ENCODE measurements at places on chromosomes 4 and X.

DNA sequence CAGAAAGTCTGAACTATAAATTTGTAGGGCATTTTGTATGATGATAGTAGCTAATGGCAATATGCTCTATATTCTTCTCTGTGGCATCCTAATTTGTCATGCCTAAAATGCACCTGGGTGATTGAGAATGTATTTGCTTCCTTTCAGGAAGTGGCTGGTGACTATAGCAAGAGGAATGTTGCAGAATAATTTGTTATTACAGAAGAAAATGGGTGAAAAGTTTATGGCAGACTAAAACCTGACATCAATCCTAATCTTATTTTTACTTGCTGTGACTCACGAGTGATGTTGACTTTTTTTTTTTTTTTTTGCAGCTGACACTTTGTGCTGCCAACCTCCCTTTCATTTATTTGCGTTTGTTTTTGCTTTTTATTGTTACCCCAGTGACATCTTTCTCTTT lies 141.1 kb downstream of the MSL3 start:
- no peak for DNase-seq

DNA sequence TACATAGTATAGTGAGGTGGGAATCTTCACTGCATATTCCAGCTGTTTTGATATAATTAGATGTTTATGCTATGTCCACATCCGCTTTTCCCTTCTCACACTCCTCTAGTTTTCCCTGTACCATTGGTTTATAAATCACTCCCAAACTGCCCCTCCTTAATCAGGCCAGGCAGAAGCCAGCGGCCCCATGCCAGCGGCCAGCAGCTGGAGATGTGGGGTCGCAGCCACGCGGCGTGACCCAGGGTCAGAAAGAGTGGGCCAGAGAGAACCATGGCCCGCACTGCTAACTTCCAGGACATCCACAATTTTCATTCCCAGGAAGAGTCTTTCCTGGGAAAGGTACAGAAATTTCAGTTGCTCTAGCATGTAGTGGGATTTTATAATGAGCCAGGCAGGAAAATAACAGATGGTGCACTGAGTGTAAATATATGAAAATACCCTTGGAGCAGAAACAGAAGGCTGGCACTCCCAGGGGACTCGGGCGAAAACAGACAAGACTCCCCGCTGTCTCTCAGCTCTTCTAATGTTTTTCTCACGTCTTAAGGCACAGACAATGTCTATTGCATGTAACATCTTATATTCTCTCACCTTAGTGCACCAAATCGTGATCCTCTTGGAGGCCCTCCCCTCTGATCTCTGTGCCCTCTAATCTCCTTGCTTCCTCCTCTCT lies 145.9 kb upstream of the ZFP42 start:
- no peak for DNase-seq

- DNase-seq = peak; percentile 38
These were observed 70.2 kb downstream of the CLDN22 start for GRCh38 chr4:183249854-183250253.

GRCh38 chrX:123846577-123847038 lies 13.2 kb upstream of the XIAP start:
- no peak for DNase-seq

DNA sequence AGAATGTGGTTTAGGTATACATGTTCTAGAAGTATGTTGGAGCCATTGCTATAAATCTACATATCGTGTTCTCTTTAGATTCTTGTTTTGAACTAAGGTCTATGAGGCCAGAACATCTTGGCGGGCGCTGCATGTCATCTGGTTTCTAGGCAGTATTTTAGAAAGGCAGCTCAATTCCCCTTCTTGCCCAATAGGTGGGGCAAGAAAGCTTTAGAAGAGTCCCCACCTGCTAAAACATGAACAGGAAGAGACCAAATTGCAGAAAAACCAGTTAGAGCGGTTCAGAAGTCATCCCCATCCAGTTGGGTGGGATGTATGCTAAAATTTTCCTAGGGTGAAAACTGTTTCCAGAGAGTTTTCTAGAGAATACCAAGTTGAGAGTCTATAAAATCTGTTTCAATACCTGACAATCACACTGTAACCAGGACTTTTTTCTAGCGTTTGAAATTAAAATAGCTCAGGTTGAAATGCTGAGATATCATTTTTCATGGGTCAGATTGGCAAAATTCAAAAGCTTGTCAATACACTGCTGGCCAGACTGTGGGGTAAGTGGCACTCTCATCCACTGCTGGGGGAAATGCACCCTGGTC lies 17.5 kb upstream of the SH3KBP1 start:
- DNase-seq = peak; percentile 59

DNA sequence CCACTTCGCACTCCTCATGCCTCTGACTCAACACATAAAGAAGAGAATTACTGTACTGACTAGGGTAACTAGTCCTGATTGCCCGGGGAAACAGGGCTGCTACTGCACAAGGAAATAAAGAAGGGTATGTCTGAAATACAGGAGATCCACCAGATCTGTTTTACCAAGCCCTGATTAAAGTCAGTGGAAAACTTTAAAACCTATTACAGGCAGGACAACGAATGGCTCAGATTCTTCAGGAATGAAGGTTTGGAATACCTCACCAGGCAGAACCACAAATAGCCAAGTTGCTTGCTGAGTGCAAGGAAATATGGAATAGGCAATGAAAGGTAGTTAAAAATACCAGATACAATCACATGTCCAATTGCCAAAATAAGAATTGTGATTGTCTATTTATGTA lies 17.3 kb downstream of the LAMTOR3 start:
- no peak for DNase-seq
